ENCODE measurements at places on chromosomes 2 and 18.

GRCh38 chr2:12412898-12413305 lies 303.8 kb upstream of the TRIB2 start:
- no peak for DNase-seq

GRCh38 chr2:131055169-131056065 lies 37.8 kb downstream of the FAM168B start:
- no peak for DNase-seq

DNA sequence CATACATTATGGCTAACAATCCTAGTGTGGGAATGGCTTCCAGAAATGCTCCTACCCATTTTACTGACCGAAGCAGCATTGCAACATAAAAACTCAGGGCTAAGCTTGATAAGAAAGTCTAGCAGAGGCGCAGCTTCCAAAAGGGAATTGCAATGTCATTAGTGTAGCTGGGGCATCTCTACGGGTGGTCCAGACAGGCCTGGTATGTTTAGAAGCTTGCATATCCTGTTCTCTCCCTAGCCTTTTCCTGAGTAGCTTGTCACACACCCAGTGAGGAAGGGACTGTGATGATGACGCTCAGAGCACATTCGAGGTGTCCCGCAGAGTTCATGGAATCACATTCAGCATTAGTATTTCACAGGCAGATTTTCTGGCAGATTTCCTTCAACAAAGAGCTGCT lies 38.0 kb upstream of the COL5A2 start:
- no peak for DNase-seq

- no peak for DNase-seq
These were observed 13.3 kb downstream of the GAREM2 start for GRCh38 chr2:26185954-26186770.

All from ureter (tissue), 1 donor.